ACHN (cell line): ENCODE measurements at places on chromosomes 7 and 10.

DNA sequence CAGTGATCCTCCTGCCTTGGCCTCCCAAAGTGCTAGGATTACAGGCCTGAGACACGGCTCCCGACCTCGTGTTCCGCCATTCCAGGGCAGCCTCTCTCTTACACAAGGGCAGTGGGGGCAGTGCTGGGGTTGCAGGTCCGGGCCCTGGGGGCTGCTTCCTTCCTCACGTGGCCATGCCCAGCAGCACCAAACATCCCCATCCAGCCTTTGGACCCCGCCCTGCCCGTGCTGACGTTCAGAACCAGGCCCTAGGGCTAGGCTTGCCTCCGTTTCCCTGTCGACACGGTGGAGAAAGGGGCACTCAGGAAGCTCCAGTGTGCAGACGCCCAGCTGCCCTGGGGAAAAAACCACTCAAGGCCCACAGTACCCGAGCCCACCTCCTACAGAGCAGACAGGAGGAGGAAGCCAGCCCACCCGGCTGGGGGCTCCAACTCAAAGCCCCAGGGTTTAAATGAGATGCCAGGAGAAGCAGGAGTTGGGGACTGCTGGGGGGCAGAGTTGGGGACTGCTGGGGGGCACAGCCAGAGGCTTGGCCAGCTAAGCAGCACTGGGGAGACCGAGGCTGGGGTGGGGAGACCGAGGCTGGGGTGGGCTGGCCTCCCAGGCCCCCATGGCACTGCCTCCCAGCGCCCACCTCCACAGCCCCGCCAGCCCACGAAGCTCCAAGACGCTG lies 35.9 kb downstream of the ADAP1 start:
- no peak for DNase-seq

- DNase-seq, result no peak
Observed at GRCh38 chr10:74867351-74867750, 41.0 kb downstream of the KAT6B start.

GRCh38 chr10:97050205-97050745 lies 135.5 kb downstream of the SLIT1 start:
- no peak for DNase-seq

DNA sequence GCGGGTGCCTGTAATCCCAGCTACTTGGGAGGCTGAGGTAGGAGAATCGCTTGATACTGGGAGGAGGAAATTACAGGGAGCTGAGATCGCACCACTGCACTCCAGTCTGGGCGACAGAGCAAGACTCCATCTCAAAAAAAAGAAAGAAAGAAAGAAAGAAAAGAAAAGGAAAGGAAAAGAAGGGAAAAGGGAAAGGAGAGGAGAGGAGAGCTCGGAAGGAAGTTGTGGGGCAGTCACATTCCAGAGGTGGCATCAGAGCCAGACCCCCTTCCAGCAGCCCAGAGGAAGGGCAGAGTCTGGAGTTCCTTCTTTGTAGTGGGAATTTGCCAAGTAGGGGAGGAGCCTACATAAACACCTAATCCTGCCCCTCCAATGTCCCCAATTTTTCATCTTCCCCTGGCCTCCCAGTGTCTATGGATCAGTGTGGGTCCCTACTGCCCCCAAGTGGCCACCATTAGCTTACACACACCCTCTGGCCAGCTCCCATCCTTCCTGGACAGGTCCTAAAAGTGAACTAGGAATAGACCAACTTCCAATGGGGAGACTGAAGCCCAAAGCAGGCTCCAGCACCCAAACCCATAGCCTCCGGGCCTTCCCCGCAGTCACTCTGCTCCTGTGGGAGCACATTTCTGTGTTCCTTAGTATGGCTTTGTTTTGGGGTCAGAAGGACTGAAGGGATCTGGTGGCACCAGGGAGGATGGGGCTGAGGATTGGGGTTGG lies 39.6 kb upstream of the HSPB1 start:
- peak; percentile 82 for DNase-seq

DNA sequence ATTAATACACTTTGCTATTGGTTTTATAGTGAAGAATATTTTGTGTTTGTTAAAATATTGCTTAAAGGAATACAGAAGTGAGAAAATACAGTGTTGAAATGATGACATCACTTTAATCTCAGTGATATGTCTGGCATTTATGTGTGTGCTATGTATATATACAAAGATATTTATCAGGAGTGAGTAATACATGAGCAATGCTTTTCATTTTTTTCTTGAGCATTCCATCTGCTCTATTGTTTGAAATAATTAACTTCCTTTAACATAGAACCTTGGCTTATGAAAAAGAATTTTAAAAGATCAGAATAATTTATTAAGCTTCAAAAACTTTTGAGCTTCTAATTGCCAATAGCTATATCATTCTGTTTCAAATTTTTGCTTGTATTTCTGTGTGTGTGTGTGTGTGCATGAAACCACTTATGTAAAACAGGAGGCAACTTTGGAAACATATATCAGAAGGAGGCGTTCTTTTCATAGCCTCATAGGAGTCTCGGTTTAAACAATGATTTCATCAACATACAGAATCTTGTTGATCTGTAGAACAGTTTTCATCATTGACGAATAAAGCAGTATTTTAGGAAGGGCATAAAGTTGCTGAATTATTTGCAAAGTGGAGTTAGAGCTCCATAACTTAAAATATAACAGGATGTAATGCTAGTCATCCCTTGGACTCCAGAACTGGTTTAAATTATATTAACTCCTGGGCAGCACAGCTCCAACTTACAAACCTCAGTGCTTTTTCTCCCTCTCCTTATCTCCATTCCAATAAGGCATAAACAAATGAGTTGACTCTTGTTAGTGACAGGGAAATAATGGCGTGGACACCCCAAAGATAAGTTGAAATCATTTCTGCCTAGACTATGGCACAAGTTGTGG lies 228.4 kb upstream of the DGKB start:
- peak; percentile 57 for DNase-seq

DNA sequence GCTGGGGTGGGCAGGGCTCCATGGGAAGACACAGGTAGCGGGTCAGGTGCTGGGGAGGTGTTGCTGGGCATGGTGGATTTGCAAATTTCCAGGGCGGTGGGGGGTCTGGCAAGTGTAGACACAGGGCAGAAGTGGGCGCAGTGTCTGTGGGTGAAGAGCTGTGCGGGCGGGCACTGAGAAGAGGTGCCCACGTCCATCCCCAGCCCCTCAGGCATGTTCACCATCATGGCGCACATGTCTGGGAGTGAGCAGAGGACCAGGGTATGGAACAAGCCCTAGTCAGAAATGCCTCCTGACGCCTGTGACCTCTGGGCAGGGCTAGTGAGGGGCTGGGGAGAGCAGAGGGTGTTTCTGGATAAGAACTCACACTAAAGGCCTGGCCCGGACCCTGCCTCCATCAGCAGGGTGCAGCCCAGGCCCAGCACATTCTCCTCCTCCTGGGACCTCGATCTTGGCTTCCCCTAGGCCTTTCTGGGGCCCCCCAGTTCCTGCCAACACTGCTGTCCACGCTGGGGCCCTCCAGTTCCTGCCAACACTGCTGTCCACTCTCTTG lies 612.9 kb downstream of the PTPRN2 start:
- DNase-seq, result no peak

GRCh38 chr7:6392712-6393666 lies 54.8 kb downstream of the DAGLB start:
- peak; percentile 78 for DNase-seq

GRCh38 chr7:28647076-28647421 lies 234.7 kb downstream of the CREB5 start:
- no peak for DNase-seq
